ENCODE measurements at places on chromosomes 1 and 21.
A peak's percentile ranks its signal among the peaks of the same experiment; 100 is the strongest.

GRCh38 chr1:238196516-238196915 is 305.8 kb upstream of the ZP4 start:
- DNase-seq = no peak

DNA sequence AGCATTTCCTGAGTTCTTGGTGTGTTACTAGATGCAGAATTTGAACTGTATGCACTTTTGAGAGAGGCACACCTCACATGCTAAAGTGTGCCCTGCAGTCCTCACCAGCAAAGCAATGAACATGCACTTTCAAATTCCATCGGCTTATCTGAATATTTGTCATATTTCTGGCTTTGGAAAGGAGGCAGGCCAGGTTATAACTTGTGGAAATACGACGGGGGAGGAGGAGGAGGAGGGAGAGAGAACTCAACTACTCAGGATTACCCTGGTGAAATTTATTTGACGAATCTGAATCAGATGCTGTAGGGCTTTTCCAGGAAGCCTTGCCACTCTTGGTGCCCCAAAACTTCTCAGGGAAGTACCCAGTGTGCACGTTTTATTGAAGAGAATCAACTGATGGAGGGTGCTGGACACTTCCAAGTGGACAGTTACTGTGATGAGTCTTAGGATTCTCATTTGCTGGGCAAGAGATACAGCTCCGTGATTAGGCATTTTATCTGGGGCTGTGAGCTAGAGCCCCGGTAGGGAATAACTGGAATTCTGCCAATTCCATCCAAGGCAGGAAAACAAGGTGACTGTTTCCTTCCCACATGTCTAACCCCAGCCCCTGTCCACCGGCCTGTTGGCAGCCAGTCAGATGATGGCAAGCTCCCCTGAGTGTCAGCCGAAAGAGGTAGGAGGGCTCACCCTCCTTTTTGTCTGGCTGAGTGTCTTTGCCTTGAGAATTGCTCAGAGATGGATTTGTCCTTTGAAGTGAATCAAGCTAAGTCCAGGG is 3.8 kb downstream of the PDPN start:
- DNase-seq = no peak

DNA sequence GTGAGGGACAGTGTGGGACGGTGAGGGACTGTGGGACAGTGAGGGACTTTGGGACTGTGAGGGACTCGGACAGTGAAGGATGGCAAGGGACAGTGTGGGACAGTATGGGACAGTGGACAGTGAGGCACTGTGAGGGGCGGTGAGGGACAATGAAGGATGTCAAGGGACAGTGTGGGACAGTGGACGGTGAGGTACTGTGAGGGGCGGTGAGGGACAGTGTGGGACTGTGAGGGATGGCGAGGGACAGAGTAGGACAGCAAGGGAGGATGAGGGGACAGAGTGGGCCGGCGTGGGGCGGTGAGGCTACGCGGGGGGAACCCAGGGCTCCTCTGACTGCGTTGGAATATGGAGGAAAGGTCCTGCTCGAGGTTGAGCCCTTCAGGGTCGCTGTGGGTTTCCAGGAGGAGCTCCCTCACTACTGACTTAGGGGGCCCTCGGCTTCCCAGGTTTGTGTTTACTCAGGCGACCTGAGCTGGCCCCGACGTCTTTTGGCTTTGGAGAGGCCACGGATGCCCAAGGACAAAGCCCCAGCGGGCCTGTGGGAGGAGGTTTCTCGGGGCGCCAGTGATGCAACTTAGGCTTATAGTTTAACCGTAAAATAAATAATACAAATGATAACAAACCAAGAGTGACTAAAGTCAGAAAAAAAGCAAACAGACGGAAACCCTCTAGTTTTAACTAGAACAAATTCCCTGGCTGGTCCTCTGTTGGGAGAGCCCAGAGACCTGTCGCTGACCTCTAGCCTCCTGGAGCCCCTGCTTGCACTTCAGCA is 1.1 kb upstream of the ERRFI1 start:
- peak; percentile 84 for DNase-seq

DNA sequence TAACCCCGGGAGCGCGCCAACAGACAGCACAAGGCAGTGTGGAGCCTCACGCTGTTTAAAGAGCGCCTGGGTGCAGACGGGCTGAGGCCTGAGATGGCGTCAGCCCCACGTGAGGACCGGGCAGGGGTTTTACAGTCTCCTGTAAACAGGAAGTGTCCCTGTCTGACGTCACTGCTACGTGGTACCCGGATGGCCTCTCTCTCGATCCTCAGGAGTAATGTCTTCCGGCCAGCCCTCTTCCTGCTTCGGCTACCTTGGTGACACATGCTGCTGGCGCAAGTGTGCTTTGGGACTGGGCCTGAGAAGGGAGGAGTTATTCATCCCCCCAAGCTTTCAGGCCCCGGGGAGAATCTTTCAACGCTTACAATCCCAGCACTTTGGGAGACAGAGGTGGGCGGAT is 41.2 kb downstream of the CNST start:
- DNase-seq = no peak

DNA sequence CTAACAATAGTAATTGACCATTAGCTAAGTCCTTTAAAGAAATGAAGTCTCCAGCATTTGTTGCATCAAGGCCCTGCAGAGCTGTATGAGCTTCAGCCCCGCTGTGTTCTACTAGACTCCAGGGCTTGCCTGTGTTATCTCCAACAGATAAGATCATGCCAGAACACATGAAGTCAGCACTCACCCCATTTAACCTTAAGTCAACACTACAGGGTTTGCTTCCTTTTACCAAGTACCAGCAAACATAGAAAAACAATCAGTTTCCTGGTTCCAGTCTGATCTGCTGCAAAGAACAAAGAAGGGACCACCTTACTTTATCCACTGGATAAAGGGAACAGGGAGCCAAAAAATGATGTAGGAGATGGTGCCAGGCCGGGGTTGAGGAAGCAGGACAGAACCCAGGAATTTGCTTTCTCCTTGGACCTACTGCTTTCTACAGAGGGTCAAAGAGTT is 41.3 kb upstream of the ENAH start:
- DNase-seq = no peak

- no peak for DNase-seq
Measured at GRCh38 chr1:118937413-118938072, 50.6 kb downstream of the TBX15 start.

All from coronary artery (tissue), 2 donors.